ENCODE measurements at places on chromosomes 6 and 20.

- DNase-seq, result no peak
Measured at GRCh38 chr6:146389740-146390139, 153.9 kb upstream of the RAB32 start.

- DNase-seq, result no peak
Measured at GRCh38 chr6:152232501-152233151, 404.5 kb downstream of the SYNE1 start.

DNA sequence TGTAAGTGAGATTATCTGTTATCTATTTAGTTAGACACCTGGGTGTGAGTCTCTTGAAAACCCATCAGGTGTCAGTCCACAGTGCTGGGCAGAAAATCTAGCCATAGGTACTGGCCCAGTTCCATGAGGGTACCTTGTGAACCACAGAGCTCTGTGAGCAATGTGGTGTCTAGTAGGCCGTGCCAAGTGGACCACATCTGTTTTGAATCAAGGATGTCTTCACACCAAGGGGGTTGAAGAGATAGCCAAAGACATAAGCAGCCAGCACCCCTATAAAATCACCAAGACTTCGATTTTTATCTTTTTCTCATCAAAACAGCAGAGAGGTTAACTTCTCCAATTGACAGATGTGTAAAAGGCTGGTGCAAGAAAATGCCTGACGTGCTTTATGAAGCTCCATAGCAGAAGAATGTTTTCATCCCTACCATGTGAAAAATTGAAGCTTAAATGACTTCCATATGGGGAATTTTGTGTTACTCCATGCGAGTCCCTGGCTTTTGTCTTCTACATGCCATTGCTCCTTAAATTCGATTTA is 368.7 kb downstream of the HAO1 start:
- no peak for DNase-seq

DNA sequence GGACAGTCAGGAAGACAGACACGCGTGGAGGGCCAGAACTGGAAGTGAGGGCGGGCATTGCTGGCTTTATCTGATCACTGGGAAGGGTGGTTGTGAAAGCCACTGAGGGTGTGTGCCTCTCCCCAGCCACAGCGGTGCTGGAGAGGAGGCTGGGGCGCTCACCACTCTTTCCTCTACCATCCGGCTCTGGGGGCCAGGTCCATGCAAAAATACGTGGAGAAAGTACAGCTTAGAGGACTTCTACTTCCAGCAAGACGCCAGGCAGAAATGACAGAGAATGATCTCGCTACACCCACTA is 148.8 kb upstream of the RPS6KA2 start:
- no peak for DNase-seq

GRCh38 chr6:32947552-32948465 is 5.1 kb downstream of the HLA-DMA start:
- no peak for DNase-seq
